ENCODE measurements at places on chromosomes 11 and 22.

- DNase-seq = no peak
These were observed 71.6 kb downstream of the EXT2 start for GRCh38 chr11:44167046-44167445.

DNA sequence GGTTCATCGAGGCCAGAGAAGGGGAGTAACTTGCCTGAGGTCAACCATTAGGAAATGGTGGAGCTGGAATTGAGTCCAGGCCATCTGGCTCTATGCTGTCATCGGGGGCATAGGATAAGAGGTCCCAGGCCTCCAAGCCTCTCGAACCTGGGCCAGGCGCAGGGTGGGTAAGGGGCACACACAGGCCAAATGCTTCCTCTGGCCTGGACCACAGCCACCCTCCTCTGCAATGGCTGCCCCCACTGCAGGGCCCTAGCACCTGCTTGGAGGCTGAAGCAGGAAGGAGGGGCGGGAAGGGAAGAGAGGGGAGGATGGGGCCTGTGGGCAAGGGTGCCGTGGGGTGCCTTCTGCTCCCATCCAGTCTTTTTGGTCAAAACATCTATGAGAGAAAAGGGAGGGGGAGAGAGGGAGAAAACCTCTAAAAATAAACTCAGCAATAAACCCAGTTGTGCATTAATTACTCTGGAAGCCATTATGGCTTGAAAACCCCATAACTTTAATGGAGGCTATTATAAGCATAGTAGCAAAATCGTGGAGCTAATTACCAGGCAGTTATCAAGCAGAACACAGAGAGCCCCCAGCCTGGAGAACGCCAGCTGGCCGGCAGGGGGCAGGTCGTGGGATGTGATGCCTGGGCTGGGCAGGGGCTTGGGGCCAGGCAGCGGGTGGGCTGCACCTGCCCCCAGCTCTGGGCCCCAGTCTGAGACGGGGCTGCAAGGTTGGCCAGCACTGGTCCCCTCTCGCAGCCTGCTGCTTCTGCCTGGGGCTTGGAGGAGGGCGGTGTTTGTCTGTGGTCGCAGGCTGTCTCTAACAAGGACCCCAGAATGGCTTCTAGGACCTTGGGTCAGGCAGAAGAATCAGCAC, 21.1 kb downstream of the B3GAT1 start:
- no peak for DNase-seq

DNA sequence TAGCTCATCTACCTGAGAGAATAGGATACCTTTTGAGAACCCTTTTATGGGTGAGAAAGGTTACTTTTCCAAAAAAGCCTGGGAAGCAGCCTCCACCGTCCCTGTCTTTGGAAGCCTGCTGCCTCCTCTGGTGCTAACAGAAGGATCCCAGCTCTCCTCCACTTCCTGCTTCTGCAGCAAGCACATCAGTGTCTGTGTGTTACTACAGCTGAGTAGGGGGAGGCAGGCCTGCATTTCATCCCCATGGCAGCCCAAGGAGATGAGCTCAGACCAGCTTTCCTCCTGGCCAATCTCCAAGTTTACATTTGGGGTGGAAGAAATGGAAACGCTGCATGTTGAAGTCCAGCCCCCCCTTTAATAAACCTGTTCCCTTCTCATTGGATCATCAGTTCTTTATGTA, 7.4 kb upstream of the CCDC34 start:
- no peak for DNase-seq

- DNase-seq = no peak
These were observed 121.7 kb downstream of the MIAT start for GRCh38 chr22:26779108-26779507.

DNA sequence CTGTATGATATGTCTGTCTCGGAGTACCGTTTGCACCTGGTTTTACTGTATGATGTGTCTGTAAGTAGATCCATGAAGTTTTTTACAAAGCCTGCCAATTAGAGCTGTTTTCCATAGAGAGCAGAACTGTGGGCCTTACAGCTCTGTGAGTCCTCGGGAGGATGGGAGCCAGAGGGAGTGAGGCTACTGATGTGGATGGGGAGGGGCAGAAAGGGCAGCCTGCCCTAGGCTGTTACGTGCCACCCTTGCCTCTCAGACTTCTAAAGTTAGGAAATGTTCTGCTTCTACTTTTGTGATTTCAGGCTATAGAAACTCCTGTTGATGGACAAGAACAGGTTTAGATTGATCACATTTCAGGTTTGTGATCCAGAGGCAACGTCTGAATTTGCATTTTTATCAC, 105.2 kb downstream of the PPP6R3 start:
- no peak for DNase-seq

- DNase-seq = no peak
These were observed 159.1 kb upstream of the NECTIN1 start for GRCh38 chr11:119888119-119888518.

Measured in stimulated activated CD8-positive, alpha-beta memory T cell treated with anti-CD3 and anti-CD28 coated beads, Interleukin-4, amount 100 ng/mL, for 4 hours (primary cell).